ENCODE measurements at places on chromosomes 2 and 18.
A peak's percentile ranks its signal among the peaks of the same experiment; 100 is the strongest.

DNA sequence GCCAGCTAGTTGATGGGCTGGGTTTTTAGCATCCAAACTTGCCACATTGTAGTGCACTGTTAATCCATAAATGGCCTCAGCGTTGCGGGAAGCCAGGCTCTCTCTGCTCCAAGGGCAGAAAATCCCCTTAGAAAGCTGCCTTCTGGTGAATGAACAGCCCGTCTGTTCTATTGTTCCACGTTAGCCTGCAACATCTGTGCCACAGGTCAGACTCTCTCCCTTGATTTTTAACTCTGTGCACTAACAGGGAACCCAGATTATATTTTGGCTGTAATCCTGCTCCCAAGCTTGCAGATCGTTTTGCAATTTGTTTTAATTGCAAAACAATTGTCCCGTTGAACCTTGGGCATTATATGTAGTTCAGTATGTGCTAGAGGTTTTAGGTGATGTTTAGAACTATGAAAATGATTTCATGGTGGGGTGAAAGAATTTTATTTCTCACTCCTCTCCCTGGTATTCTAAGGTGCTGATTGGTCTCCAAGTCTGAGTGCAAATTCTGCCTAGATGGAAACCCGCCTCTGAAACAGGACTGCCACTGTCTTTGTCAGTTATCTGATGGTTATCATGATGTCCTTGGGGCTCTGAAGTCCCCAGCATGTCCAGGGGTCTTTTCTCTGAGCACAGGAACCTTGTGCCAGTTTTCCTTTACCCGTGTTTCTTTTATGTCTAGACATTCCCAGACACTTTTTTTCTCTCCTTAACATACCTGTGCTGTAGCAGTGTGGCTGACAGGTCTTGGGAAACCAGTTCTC, 106.6 kb downstream of the MAP4K4 start:
- DNase-seq = no peak

- DNase-seq = no peak
These were observed 121.7 kb upstream of the SMAD2 start for GRCh38 chr18:48051945-48052840.

DNA sequence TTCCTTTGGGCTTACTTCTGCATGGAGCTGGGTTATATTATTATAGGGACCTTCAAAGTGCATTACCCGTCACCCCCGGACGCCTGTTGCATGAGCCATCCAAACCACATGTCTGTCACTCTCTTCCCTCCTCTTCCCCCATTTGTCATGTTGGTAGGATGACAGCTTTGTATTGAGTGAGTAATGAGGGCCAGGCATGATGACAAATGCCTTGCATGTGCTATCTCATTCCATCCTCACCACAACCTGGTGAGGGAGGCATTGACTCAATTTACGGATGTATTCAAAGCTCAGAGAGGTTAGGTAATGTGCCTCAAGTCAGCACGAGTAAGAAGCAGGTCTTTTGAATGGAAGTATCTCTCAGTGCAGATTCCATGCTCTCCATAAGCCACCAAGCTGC, 510.5 kb upstream of the TNP1 start:
- DNase-seq = peak; percentile 9

DNA sequence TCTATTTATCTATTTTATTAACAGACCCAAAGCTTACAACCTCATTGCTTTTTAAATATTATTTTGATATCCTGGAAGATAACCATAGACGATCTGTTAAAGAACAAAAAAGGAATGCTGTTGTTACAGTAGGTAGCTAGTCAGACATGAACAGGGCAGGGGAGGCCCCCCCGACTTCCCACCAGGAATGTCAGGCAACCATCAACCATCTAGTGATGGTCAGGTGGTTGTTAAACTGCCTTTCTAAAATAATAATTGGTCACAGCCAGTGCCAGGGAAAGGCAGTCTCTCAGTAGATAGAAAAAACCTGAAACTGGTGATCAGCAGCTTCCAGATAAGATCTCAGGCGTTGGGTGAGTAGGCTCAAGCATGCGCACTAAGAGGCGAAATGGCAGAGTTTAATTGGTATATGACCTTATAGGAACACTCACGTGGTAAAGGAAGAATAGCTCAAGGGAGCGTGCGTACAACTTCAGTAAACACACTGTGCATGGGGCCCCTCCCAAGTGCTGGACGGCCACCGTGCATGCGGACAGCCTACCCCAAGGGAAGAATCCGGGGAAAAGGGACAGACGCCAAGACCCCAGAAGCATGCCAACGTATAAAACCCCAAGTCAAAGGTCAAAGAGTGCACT, 32.5 kb upstream of the CCL20 start:
- no peak for DNase-seq

- no peak for DNase-seq
These were observed 238.8 kb downstream of the ZNF407 start for GRCh38 chr18:74836296-74837139.

GRCh38 chr2:109172556-109173105, 43.6 kb downstream of the SH3RF3 start:
- DNase-seq = no peak

DNA sequence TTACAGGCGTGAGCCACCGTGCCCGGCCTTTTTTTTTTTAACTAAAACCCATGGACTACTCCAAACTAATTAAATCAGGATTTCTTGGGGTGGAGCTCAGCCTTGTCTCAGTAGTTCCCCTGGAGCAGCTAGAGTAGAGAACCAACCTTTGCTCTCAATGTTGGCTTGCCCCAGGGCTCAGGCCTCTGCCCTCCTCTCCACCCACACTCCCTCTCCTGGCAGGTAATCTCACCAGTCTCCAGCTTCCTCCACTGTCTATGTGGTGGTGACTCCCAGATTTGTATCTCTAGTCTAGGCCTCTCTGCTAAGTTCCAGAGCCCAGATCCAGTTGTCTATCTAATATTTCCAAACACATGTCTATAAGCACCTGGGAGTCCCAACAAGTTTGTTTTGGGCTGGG, 9.6 kb upstream of the MTA3 start:
- no peak for DNase-seq

DNA sequence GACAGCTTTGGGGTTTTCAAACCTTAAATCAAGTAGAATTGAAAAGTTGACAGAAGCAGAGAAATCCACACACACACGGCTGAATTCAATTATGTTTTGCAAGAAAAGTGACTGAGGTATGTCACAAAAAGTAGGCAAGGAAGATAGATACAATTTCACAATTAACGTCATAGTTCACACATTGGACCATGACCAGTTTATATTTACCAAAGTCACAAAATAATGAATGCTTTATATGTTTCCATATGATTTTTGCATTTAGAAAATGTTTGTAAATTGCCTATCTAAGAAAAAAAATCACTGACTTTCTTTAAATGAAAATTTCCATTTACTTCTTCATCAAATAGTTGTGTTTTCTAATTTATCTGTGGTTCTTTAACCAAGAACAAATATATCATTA, 29.4 kb upstream of the ZNF516 start:
- DNase-seq = no peak

DNA sequence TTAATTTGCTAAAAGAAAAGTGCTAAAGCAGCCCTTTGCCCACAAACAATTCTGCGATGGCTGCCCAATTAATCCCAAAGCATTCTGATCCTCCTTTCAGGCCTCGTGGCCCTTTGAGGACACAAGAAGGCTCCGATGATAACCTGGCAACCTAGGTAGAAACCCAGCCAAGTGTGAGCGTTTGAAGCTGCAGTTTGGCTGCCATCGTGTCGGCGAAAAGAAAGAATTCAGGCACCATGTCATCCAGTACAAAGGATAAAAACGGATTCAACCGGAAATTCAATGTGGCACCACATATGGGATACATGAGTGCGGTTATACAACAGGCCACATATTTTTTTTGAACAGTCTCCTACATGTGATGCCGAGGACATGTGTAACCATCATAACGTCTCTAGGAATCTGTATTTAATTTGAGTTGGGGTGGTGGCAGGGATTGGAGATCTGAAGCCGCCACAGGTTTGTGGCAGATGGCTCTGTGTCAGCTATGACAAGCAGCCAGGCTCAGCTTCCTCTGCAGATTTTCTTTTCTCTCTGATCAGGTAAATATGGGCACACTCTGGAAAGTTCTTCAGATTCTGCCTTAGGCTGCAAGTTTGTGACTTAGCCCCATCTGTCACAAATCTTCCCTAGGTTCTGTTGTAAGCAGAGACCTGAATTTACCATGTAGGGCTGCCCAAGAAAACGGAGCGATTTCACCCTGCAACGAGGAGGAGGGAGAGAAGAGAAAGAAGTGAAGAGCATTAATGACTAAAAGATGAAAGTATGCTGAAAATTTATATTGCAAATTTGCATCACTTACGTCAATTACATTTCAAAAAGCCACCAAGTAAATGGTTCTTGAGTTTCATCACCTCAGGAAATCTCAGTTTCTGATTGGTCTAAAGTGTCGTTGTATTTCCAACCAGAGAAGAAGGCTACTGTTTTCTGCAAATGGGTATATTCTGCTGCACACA, 573.2 kb downstream of the ZEB2 start:
- DNase-seq = no peak

GRCh38 chr2:170971071-170971470, 42.0 kb downstream of the GORASP2 start:
- no peak for DNase-seq

GRCh38 chr18:44497311-44497710, 183.4 kb upstream of the SETBP1 start:
- DNase-seq = no peak

DNA sequence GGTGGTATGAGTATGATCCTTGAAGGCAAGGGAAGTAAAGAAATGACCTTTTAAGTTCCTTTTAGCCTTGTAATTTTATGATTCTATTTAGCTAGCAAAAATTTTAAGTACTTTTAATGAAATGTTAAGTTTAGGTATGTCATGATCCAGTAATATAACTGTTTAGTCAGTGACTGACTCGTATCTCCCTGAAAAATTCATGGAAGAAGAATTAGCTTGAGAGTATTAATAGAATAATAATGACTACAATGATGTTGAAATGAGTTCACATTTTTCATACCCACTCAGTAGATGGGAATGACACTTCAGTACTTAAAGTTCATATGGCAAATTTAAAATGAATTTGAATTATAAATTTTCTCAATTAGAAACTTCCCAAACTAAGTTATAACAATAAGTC, 14.6 kb downstream of the RAB3GAP1 start:
- DNase-seq = no peak

DNA sequence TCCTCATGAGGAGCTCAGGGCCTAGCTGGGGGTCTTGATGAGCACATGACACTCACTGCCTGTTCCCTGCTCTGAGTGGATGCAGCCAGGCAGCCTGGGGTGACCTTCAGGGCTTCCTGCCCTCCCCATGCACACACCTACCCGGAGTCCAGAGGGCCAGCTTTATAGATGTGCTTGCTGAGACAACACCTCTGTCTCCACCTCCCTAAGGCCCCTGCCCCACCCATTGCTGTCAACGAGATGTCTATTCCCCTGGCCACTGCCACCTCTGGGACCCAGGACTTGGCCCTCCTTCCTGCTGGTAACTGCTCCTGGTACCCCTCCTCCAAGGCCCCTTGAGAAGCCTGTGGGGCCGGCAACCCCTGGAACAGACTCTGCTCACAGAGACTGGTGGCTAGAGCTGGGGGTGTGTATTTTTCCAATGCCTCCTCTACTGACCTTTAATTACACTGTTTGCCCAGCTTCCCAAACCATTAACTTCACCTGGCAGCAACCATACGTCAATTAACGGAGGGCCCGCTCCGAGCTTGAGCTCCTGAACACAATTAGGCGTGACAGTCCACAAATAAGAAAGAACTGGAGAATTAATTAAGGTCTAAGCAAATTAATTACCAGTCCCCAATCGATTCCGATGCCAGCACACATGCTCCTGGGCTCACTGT, 66.3 kb downstream of the EMX1 start:
- no peak for DNase-seq

DNA sequence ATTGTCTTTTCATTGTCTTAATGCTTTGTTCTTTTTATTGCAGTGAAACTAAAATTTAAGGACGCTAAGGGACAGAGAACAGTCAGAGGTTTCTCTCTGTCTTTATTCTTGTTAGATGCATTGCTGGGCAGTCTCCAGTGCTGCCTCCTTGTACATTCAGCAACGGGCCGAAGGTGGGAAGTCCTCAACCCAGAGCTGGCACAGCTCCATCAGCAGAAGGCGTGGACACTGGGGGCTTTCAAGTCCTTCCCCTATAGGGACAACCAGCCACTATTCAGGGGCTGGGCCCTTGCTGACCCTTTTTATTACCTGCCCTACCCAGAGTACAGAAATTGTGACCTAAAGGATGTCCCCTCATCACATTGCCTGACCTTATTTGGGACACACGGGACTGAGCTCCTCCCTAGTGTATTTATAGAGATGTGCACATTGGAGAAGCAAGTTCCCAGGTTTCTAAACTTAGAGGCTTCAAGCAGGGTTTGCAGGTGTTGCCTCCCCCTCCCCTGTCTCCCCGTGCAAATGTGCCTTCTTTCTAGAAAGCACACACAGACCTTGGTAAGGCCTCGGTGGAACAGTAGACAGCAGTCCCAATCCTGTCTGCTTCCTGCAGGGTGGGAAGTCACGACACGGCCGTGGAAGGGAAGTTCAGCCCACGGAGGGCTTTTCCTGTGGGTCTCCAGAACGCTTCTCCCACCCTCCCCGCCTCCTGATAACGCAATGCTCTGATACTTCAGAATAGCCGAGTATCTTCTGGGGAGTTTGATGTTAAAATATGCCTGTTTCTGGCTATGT, 68.2 kb downstream of the ZCCHC2 start:
- no peak for DNase-seq

DNA sequence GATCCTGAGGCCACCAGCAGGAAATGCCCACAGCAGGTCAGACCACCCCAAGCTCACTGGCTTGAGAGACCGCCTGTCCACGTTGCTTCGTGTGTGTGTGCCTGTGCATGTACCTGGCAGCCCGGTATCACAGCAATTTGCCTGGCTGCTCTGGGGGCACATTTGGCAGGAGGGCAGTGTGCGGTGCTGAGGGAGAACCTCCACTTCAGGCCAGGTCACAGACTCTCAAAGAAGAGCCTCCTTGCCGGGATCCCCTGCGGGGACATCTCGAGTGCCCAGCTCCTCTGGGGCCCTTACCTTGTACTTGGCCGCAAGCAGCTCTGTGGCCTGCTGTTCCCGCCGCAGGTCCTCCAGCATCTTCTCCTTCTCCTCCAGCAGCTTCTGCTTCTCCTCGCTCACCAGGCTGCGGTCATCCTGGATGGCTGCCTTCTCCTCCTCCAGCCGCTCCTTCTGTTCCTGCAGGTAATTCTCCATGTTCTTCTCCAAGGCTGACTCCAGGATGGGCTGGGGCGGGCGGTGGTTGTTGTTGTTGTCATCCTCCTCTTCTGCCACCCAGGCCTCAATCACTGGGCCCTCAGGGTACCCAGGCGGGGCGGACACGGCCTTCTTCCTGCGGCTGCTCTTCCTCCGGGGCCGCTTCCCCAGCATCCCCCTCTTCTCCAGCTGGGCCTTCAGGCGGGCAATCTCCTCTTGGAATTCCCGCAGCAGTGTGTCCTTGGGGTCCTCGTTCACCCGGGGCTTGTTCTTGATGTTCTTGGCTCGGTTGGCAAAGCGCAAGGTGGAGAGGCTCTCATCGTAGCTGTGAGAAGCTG, 2.0 kb downstream of the KIF3C start:
- no peak for DNase-seq

- no peak for DNase-seq
These were observed 1077.9 kb upstream of the ZEB2 start for GRCh38 chr2:145597809-145598208.

Measured in stimulated activated CD8-positive, alpha-beta memory T cell treated with anti-CD3 and anti-CD28 coated beads, Interleukin-15, amount 100 ng/mL, for 48 hours (primary cell).